ENCODE measurements at places on chromosomes 11 and 22.

DNA sequence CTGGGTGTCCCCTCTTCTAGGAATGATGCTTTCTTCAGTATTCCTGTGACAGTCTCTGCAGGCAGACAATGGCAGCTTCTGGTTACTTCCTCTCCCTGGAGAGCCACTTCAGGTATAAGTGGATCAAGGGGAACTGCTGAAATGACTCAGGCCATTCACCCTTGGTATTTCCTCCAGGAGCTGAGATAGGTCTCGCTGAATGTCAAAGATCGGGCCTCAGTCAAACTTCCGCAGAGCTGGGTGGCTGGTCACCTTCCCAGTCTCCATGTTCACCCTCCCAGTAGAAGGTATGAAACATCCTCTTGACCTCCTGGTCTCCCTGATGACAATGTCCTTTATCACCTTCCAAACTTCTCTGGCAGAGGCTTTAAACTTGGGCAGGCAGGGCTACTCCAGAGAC is 1.8 kb upstream of the ANKK1 start:
- DNase-seq, result no peak

GRCh38 chr22:36369922-36370791 is 17.6 kb downstream of the MYH9 start:
- peak; percentile 70 for DNase-seq

- DNase-seq, result no peak
Measured at GRCh38 chr11:125388611-125389010, 107.5 kb downstream of the FEZ1 start.

GRCh38 chr11:103906291-103906867 is 130.1 kb upstream of the DDI1 start:
- DNase-seq, result no peak

GRCh38 chr22:46972901-46973831 is 210.7 kb downstream of the TBC1D22A start:
- DNase-seq, result no peak

GRCh38 chr22:36344106-36344827 is 43.5 kb downstream of the MYH9 start:
- DNase-seq, result no peak

DNA sequence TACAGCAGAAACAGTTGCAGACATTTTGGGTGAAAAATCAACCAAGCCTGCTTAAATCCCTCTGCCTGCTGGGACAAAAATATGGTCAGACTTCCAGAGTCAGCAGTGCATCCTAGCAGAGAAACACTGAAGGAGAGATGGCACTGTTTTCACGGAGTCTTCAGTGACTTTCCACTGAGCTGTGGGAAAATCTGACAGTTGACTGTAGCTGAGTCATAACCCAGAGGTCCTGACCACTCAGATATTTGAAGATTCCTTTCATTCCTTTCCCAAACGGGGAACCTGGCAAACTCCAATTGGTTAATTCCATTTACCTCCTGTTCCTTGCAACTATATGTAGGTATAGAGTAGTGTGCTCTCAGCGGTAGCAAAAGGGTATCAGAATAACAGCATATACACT is 20.9 kb upstream of the UPB1 start:
- no peak for DNase-seq

DNA sequence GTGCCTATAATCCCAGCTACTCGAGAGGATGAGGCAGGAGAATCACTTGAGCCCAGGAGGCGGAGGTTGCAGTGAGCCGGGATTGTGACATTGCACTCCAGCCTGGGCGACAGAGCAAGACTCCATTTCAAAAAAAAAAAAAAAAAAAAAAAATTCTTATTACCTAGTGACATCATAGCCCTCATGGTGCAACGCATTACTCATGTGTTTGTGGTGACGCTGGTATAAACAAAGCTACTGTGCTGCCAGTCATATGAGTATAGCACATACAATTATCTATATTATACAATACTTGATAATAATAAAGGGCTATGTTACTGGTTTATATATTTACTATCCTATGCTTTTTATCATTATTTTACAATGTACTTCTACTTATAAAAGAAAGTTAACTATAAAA is 41.2 kb downstream of the OR2AT4 start:
- no peak for DNase-seq

DNA sequence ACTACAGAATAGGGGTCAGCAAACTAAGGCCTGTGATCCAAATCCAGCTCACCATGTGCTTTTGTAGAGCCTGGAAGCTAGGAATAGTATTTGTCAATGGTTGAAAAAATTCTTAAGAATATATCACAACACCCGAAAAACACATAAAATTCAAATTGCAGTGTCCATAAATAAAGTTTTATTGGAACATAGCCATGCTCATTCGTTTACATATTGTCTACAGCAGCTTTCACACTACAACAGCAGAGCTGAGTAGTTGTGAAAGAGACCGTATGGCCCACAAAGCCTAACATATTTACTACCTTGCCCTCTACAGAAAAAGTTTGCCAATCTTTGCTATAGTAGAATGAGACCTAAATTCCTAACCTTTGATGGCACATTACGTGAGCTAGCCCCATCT is 125.7 kb downstream of the CADM1 start:
- no peak for DNase-seq

DNA sequence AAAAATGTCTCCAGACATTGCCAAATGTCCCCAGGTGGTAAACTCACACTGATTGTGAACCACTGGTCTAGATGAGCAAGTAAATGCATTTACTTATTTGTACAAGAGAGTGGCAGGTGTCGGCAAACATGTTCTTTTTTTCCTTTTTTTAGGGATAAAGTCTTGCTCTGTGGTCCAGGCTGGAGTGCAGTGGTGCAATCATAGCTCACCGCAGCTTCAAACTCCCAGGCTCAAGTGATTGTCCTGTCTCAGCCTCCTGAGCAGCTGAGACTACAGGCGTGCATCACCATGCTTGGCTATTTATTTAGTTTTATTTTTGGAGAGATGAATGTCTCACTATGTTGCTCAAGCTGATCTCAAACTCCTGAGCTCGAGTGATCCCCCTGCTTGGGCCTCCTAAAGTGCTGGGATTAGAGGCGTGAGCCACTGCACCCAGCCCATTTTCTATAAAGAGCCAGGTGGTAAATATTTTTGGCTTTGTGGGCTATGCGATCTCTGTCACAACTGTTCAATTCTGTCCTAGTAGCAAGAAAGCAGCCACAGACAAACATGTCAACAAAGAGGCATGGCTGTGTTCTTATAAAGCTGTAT is 1.4 kb downstream of the VPREB1 start:
- DNase-seq, result no peak

GRCh38 chr11:100923555-100923954 is 206.1 kb downstream of the PGR start:
- no peak for DNase-seq

DNA sequence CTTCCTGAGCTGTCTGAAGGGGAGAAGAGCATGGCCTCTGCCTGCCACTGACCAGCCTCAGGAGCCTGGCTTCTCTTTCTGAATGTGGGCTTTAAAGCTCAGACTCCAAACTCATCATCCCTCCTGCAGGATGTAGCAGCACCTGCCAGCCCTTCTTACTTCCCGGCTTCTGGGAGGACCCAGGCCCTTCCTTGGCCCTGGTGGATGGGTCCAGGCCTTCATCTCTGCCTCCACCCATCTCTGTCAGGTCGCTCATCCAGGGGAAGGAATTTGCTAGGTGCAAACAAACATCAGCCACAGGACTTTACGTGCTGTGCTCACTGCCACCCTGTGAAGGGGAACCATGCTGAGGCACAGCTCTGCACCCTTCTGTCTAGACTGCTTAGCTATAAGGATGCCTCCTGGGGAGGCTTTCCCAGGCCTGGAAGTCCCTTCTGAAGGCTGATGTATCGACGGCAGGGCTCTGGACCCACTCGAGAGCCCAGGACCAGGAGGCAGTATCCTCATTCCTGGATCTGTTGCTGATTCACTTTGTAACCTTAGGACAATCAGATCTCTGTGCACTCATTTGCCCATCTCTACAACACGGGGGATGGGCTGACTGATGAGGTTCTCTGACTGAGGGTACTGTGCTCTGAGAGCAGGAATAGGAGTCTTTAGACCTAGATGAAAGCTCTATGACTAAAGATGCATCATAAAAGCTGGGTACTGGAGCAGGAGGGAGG is 30.9 kb downstream of the USP35 start:
- DNase-seq, result no peak

DNA sequence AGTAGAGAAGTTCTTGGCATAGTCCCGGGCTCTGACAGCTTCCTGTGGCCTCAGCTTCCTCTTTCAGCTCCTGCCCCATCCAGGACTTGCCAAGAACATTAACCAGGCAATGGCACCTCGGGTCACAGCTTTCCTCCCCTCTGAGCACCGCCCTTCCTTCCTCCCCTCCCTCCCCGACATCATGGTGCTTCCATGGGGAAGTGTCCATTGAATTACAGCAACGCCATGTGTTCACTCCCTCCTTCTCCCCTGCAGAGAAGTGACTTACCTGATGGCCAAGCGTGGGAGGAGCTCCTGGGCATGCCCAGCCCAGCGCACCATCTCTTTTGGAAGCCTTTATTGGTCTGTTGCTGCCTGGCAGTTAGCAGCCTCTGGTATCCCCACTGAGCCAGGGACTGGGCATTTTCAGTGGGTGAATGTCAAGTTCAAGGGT is 25.8 kb upstream of the DAGLA start:
- DNase-seq, result no peak

GRCh38 chr11:79371152-79371551 is 69.7 kb downstream of the TENM4 start:
- no peak for DNase-seq

GRCh38 chr11:64094463-64095260 is 58.9 kb downstream of the FLRT1 start:
- DNase-seq, result peak; percentile 64

GRCh38 chr22:47994045-47994444 is 1231.6 kb downstream of the TBC1D22A start:
- DNase-seq, result no peak

GRCh38 chr11:33651990-33652389 is 48.6 kb downstream of the C11orf91 start:
- DNase-seq, result no peak

DNA sequence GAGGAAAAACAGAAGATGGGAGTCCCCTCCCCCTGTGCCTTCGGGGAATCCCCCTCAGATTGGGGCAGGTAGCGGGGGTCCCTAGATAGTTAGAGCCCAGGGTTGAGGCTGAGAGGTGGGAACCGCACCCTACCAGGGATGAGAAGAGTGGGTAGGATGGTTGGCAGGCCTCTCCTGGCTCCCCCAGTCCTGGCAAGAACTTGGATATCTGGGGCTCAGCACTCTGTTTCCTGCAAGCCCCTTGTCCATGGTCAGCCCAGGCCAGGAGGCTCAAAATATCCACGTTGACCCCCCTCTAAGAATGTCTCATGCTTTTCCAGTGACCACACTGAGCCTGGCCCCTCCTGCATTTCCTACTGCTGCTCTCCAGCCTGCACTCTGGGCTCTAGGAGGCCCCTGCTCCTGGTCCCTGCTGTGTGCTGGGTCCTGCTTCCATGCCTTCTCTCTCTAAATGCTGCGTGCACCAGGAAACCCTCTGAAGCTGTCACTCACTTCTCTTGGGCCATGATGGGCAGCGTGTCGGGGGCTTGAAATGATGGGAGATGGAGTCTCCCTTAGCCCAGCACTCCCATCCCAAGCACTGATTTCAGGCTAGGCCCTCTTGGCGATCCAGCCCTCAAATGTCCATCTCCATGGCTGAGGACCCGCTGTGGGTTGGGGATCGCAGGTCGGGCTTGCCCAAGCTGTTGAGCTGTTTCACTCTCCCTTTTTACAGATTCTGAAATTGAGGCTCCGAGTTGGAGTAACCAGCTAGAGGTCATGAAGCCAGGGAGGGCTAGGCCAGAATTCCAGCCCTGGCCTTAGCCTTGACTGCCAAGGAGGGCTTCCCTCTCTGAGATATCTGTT is 2.0 kb downstream of the MAP3K11 start:
- DNase-seq, result no peak

GRCh38 chr22:33811686-33812085 is 108.6 kb downstream of the LARGE1 start:
- peak; percentile 26 for DNase-seq

DNA sequence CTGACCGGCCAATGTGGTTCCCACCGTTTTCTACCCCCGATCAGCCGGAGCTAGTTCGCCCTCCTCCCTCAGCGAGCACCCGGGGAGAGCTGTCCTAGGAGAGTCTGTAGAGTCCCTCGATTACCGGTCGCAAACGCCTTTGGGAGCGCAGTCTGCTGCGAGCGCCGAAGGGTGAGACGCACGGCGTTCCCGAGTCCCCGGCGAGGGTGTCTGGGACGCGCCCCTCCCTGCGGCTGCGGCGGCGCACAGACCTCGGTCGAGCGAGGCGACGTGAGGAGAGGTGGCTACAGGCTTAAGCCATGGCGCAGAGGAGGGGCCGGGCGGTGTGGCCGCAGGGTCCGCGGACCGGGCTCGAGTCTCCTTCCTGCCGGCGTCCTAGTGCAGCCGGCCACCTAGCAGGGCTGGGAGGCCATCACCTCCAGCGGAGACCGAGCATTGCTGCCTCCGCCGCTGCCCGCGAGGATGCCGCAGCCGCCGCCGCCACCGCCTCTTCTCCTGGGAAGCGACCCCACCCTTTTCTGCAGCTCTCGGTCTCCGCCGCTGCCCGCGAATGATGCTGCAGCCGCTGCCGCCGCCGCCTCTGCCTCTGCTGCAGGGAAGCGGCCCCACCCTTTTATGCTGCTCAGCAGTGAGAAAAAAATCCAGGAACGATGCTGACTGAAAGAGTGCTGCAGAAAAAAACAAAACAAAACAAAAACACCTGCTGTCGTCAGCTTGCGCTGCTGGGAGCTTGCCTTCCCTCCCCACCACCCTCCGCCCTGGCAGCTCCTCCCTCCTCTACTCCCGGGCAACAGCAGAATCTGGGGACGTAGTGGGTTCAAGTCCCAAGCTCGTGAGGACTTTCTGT is at the start of gene MAP6:
TSS of gene MAP6 (minus strand) at position 588 of the 847 bp plus-strand sequence. CDS start 669 bp downstream, outside the sequence.
- peak; percentile 85 for DNase-seq

GRCh38 chr11:63882555-63883242 is 34.3 kb downstream of the RCOR2 start:
- DNase-seq, result peak; percentile 52

DNA sequence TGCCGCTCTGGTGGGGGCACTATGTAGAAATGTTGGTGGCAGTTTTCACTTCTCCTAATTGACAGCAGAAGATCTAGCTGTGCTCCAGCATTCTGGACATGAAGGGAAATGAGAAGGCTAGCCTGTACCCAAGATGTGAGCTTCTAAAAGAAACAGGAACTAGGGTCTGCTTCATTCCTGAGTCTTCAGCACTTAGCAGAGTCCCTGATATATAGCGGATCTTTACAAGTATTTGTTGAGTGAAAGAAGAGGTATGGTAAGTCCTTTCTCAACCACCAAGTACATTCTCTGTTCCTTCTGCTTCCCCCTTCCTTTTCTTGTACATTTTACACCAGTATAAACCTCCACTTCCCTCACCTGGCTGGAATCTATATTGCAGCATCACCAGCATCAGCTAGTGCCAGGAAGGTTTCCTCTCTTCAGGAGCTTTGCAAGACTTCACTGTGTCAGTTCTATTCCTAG is 408.3 kb upstream of the CADM1 start:
- DNase-seq, result peak; percentile 46

All from neural progenitor cell (in vitro differentiated cells).